Mammary epithelial cell (primary cell): ENCODE measurements at places on chromosomes 4 and X. TPM values are rescaled to one million over a fixed set of nuclear protein-coding genes. Genes with fewer than 3 reads are reported as not detected.

CSAG3 gene
- total RNA-seq = not detected in 2 replicates

ZNF518B gene
- 31.8 TPM for total RNA-seq

ETFDH gene
- total RNA-seq = 22.8 TPM

ZCCHC18 gene
- total RNA-seq = 0.51 and 1.3 TPM in 2 replicates

PAGE5 gene
- not detected for total RNA-seq

HMX1 gene
- total RNA-seq = not detected

RTL5 gene
- 1.0 and 1.9 TPM in 2 replicates for total RNA-seq

CCNA2 gene
- 9.2 and 34.9 TPM in 2 replicates for total RNA-seq

NHSL2 gene
- total RNA-seq = 0.43 TPM in 1 of 2 replicates, not detected in the other

BEX1 gene
- 3.2 and 3.7 TPM in 2 replicates for total RNA-seq

CLIC2 gene
- 0.50 TPM for total RNA-seq

WNK3 gene
- total RNA-seq = 4.3 TPM

FRYL gene
- total RNA-seq = 74.7 TPM

SORCS2 gene
- 10.7 TPM for total RNA-seq

TMEM35A gene
- total RNA-seq = 0.17 TPM

RNF175 gene
- 0.31 TPM in 1 of 2 replicates, not detected in the other for total RNA-seq

HSD17B11 gene
- total RNA-seq = 1.2 and 4.2 TPM in 2 replicates

CNKSR2 gene
- total RNA-seq = 2.7 TPM

ARHGAP36 gene
- not detected for total RNA-seq

TMEM255A gene
- 0.08 and 0.40 TPM in 2 replicates for total RNA-seq

CTAG2 gene
- not detected for total RNA-seq

XK gene
- 0.50 TPM for total RNA-seq

FAM9B gene
- total RNA-seq = not detected

MAP7D2 gene
- 3.4 and 5.0 TPM in 2 replicates for total RNA-seq

HNRNPD gene
- 189 and 251 TPM in 2 replicates for total RNA-seq

SLC4A4 gene
- under 0.01 TPM for total RNA-seq

ATP1B4 gene
- not detected for total RNA-seq

NXF2 gene
- total RNA-seq = not detected

NDNF gene
- under 0.01 TPM for total RNA-seq

GAGE12F gene
- total RNA-seq = not detected

CDKL2 gene
- 5.2 TPM for total RNA-seq

GLRB gene
- 1.5 and 1.6 TPM in 2 replicates for total RNA-seq
